ENCODE measurements at places on chromosomes 11 and 22. TPM values are rescaled to one million over a fixed set of nuclear protein-coding genes. Genes with fewer than 3 reads are reported as not detected.

DNA sequence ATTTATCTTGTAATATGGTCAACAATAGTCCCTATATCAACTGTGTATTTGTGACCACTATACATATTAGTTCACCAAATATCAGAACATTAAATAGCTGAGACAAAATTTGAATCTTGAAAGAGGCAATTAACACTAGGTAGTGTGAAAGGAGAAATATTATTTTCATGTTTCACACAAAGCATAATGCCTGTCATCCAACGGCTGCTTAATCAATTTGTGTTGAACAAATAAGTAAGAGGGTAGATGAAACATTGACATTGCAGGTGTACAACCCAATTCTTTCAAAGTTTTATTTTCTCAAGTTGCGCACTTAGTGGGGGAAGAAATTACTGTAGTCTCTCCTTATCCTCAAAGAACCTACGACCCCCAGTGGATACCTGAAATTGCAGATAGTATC is 3.4 kb upstream of the OR8I2 start:
- DNase-seq: no peak

DNA sequence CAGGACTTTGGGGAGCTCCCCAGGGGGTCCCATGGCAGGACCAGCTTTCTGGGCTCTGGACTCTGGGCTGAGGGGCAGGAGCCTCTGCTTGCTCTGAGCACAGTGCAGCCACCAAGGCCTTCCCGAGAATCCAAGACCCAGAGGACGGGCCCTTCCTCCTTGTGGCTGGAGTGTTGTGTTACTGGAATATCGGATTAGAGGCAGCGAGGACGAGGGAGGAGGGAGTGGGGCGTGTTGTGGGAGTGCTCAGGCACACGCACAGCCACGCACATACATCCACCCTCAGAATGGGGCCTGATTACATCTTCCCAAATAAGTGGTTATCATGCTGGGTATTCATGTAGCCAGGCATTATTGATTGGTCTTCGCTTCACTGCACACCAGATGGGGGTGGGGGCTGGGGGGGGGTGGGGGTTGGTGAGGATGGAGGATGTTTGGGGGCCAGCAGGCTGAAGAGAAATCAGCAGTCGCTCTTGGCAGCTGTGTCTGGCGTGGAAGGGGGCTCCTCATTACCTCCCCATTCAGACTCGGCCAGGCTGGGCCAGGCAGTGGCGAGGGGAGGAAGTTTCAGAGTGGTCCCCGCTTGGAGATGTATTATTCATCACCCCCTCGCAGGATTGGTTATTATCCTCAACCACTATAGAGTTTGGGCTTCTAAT is 120.9 kb downstream of the ST3GAL4 start:
- no peak for DNase-seq

- no peak for DNase-seq
These were observed 1289.6 kb downstream of the TBC1D22A start for GRCh38 chr22:48051796-48052620.

GRCh38 chr11:67027943-67028542 is 5.1 kb downstream of the SYT12 start:
- DNase-seq: no peak

- peak; percentile 17 for DNase-seq
These were observed 30.1 kb downstream of the SBF2 start for GRCh38 chr11:10263929-10264328.

DNA sequence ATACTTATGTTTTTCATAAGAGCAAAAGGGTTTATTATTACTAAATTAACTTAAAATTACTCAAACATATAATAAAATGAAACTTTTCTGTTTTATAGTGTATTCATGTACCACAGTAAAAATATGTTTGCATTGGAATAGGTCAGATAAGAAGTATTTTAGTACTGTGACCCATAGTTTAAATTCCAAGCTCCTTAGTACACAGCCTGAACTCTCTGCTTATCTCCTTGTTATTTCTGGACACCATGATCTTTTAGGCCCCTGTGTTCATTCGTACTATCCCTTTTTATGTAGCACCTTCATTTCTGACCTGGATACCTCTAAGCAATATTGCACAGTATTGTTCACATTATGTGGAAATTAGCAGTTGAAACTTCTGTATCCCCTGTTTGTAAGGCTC is 296.7 kb upstream of the SYN3 start:
- peak; percentile 50 for DNase-seq

DNA sequence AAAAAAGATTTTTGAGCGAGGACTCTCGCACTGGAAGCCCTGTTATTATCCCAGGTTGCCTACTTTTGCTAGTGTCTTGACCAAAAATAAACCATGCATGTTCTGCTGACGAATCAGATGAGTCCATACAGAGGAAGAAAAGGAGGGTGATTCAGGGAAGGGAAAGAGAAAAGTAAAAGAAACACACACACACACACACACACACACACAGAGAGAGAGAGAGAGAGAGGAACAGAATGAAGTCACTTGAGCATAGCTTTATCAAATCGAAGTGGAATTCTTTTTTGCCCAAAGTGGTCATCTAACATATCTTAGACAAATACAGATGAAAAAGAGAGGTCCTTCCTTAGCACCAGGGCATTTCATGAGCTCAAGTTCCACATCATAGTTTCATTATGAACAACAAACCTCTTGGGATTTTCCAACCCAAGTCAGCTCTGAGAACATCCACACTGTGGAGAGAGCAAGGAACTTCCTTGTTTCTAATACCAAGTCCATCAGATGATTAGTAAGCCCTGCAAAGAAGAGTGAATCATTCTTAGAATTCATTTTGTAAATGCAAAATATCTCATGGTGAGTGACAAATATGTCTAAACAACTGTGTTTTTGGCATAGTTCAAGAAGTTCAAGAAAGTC is 7.7 kb upstream of the MMP12 start:
- no peak for DNase-seq

DNA sequence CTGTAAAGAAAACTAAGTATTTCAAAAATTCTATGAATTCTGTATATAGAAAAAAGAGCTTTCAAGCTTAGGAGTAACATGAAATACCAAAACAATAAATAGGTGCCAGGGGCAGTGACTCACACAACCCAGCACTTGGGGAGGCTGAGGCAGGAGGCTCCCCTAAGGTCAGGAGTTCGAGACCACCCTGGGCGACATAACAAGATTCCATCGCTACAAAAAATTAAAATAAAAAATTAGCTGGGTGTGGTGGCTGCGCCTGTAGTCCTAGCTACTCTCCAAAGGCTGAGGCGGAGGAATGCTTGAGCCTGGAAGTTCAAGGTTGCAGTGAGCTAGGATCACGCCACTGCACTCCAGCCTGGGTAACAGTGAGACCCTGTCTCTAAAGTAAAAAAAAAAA is 21.5 kb downstream of the ZNF280B start:
- DNase-seq: no peak

GRCh38 chr11:93952082-93952780 is 68.9 kb upstream of the HEPHL1 start:
- DNase-seq: peak; percentile 3

DNA sequence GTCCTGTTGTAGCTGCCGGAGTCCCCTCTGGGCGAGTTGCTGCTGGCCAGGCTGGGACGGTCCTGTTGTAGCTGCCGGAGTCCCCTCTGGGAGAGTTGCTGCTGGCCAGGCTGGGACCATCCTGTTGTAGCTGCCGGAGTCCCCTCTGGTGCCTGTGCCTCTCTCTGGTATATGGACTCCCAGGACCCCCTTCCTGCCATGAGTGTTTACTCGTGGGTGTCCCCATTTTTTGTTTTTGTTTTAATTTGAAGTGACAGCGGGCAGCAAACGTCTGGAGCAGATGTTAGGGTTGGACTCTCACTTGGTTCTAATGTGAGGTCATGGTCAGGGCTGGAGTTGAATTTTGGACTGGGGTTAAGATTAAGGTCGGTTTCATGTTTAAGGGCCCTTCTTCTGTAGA is 14.2 kb downstream of the SHANK3 start:
- DNase-seq: no peak

DNA sequence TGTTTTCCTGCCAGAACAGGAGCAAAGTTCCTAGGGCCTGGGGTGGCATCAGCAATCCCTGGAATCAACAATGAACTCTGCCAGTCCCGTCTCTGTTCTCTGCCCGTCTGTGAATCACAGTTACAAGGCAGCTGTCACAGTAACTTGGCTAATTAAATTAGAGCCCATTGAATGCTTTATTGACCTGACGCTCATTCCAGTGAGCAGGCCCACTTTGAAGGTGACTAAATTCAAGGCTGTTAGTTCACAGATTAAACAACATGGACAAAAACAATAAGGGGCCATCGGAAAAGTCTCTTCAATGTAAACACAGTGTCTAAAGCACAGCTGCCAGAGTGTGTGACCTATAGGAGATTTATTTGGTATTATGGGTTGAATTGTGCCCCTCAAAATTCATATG is 17.7 kb upstream of the TMPRSS5 start:
- no peak for DNase-seq

DNA sequence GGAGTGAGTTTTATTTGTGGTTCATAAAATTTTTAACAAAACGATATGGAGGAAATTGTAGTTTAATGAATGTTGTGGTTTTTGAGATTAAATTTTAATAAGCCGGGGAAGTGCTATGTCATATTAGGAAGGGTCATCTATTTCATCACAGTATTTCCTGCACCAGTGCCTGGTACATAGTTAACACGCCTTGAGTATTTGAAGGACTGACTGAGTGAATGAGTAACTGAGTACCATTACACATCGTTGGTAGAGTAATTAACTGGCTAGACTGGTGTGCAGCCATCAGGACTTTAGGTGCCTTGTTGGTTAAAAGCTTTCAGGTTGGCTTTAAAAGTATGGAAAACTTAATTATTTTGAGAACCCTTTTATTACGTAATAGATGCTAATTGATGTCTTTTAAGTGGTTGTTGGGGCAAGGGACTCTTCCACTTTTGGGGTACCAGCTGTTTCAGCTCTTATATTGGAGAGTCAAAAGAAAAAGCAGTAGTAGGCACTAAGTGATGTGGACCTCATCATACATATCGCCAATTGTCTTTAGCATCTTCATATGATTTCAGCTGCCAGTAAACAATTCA is 101.8 kb downstream of the DDX10 start:
- DNase-seq: no peak

- DNase-seq: no peak
These were observed 12.8 kb downstream of the CD44 start for GRCh38 chr11:35151683-35152280.

GRCh38 chr22:34161431-34162123 is 241.3 kb upstream of the LARGE1 start:
- DNase-seq: no peak

DNA sequence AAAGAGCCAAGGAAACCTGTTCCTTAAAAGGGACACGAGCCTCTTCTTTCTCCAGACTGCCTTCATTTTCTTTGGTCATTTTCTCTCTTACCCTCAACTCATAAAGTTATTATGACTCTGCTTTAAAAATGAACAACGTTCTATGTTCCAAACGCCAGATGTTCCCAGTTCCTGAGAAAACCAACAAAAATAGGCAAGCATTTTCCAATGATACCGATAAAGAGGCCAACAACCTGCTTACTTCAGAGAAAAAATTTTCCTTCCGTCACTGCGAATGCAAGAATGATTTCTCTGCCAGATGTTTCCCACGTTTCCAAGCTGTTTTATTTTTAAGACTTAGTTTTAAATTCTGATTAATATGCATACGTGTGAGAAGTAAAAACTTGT is 315 bp upstream of the TRPC6 start:
- no peak for DNase-seq

DNA sequence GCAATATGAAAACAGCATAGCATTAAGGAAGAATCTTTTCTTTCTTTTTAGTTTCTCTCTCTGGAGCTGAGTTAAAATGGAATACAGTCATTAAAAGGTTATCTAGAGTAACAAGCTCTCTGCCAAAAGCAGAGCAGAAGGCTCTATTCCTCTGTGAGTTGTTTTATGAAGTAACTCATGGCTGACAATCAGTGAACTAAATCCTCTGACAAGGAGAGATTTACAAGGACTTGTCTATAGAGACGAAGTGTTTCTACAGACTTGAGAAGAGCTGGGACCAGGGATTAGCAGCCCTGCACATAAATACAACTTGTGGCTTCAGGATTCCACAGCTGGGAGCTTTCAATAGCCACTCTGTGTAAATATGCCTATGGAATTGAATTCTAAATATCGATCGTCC is 192.5 kb upstream of the RAG2 start:
- no peak for DNase-seq

- DNase-seq: no peak
These were observed 53.8 kb downstream of the PKNOX2 start for GRCh38 chr11:125218336-125218735.

DNA sequence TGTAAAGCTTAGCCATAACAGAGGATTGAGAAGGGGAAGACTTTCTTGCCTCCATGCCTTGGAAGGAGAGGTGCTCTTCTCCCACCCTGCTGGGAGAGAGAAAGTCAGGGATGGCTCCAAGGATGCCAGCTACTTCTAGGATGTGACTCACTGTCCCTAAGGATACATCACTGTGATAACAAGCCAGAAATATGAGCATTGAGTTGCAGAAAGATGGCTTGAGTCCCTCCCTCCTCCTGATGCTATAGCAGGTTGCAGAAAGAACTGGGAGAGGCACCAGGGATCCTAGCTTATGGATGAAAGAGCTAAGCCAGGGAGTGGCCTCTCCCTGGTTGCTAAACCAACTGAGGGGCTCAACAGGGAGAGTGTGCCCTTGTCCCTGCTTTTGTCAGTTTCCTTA is 27.8 kb upstream of the FJX1 start:
- no peak for DNase-seq

GRCh38 chr11:61598886-61599868 is 18.3 kb upstream of the SYT7 start:
- peak; percentile 91 for DNase-seq

DNA sequence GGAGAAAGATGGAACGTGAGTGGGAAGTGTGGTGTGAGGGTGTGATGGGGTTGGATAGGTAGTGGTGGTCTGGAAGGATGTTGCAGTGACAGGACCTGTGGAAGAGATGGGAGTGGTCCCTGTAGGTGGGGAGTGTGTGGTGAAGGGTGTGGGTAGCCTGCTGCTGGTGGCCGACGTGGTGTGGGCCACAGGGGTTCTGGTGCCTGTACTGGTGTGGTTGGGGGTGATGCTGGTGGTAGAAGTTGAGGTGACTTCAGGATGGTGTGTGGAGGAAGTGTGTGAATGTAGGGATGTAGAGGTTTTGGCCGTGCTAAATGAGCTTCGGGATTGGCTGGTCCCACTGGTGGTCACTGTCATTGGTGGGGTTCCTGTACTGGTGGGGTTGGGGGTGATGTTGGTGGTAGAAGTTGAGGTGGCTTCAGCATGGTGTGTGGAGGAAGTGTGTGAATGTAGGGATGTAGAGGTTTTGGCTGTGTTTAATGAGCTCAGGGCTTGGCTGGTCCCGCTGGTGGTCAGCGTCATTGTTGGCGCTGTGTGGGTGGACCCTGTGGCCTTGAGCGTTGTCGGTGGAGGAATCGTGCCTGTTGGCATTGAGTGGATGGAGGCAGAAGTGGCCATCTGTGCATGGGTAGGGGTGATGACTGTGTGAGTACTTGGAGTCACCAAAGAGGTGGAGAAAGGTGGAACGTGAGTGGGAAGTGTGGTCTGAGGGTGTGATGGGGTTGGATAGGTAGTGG is 19.1 kb downstream of the MUC6 start:
- no peak for DNase-seq

The PCSK7 gene
- total RNA-seq: 38.3 TPM

The CCDC116 gene
- 0.17 TPM for total RNA-seq

The FXYD2 gene
- 0.33 TPM for total RNA-seq

The PATE3 gene
- not detected for total RNA-seq

The POU2AF1 gene
- total RNA-seq: not detected

The OR52E6 gene
- not detected for total RNA-seq

The PRRG4 gene
- 0.33 TPM for total RNA-seq
